Activated naive CD8-positive, alpha-beta T cell treated with anti-CD3 and anti-CD28 coated beads, Interleukin-2, amount 50 U/mL, for 16 hours (primary cell): ENCODE measurements at places on chromosomes 3 and 15.

GRCh38 chr15:38062696-38063095 is 128.3 kb downstream of the TMCO5A start:
- no peak for DNase-seq

GRCh38 chr3:174775603-174776002 is 83.5 kb upstream of the NAALADL2 start:
- no peak for DNase-seq

DNA sequence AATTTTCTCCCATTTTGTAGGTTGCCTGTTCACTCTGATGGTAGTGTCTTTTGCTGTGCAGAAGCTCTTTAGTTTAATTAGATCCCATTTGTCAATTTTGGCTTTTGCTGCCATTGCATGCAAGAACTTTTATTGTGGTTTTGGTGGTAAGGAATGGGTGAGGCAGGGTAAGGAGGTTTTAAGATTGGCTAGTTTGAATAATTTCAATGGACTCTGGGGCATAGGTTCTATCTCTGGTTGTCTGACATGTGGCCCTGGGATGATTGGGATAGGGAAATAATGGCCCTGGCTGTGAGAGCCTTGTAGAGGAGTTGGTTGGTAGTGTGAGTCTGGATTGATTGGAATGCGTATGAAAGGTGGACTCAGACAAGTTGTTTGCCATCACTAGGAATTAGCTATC is 38.0 kb downstream of the SEC22A start:
- DNase-seq = no peak

DNA sequence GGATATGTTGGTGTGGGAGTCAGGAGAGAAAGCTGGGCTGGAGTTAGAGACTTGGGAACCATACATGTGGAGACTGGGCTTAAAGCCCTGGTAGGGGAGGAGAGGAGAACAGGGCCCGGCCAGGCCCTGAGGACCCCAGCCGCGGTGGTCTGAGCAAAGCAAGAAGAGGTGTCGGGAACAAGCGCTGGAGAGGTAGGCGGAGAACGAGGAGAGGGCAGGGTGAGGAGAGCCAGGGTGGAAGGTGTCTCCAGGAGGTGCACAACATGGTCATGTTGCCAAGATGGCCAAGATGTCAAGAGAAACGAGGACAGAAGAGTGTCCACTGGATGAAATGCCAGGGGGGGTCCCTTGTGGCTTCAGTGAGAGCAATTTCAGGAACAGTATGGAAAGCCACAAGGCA is 5.5 kb downstream of the CHAC1 start:
- DNase-seq = no peak

DNA sequence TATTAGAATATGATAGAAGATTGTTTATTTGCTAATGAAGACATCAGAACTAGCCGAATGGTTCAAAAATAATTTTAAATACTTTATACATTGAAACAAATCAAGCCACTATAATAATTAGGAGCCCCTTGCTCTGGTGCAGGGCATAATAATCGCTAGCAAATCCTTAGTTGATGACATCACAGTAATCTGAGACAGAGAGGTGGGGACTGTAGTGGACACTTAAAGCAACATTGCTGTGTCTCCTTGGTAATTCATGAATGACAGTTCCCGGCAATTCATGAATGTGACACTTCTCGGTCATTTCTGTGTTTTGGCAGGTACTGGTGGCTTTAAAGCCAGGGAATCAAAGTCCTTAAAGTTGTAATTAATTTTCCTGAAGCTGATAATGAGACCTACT is 114.3 kb downstream of the PPM1L start:
- no peak for DNase-seq

GRCh38 chr15:69463182-69463756 is 10.7 kb downstream of the RPLP1 start:
- no peak for DNase-seq
